ENCODE measurements at places on chromosomes 11 and 22.

GRCh38 chr11:27124514-27125264, 84.1 kb downstream of the BBOX1 start:
- DNase-seq: no peak

GRCh38 chr11:103370076-103370475, 260.9 kb downstream of the DYNC2H1 start:
- DNase-seq: no peak

GRCh38 chr22:42970029-42970428, 44.9 kb downstream of the PACSIN2 start:
- DNase-seq: no peak

- DNase-seq: no peak
Observed at GRCh38 chr22:48051796-48052620, 1289.6 kb downstream of the TBC1D22A start.

GRCh38 chr11:117928446-117929141, 608 bp downstream of the TMPRSS13 start:
- no peak for DNase-seq

GRCh38 chr11:65645710-65646109, 7.8 kb downstream of the SIPA1 start:
- DNase-seq: no peak

GRCh38 chr11:70873736-70874412, 378.5 kb downstream of the SHANK2 start:
- DNase-seq: no peak

GRCh38 chr11:22459048-22459447, 120.9 kb downstream of the SLC17A6 start:
- DNase-seq: no peak

GRCh38 chr11:110249066-110249465, 47.3 kb downstream of the RDX start:
- DNase-seq: no peak

DNA sequence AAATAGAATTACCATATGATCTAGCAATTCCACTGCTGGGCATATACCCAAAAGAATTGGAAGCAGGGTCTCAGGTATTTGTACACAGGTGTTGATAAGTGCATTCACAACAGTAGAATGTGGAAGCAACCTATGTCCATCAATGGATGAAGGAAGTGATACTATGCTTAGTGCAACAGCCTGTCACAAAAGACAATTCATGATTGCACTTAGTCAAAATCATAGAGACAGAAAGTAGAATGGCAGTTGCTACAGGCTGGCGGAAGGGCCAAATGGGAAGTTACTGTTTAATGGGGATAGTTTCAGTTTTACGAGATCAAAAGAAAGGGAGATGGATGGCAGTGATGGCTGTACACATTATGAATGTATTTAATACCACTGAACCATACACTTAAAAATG, 42.0 kb downstream of the SGSM3 start:
- DNase-seq: no peak

DNA sequence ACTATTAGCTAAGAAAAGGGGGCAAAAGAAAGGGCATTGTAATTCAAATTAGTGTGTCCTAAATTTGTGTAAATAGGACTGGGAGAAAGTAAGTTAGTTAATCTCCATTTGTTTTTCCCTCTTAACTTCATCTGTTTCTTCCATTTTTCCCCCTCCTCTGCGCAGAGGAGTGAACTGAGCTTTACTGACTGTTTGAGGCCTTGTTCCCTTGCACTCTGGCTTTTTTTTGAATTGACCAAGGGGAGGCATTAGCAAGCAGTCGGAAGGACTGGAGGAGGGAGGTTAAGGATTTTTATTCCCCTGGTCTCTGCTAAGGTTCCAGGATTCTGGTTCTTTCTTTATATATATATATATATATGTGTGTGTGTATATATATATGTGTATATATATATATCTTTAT, 15.2 kb upstream of the FANCF start:
- no peak for DNase-seq

DNA sequence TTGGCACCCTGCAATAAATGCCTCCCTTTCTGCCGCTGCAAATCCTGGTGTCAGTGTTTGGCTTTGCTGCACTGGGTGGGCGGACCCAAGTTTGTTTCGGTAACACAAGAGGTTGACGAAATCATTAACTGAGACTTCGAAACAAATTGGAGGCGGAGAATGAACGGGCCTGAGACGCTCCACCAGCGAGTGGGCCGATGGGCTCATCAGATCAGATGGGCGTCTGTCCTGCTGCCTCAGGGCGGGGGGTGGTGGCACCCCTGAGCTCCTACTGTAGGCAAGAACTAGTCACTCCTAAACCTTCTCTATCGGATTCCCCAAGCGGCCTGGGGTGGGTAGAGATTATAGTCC, 918 bp upstream of the CAPN5 start:
- no peak for DNase-seq

- no peak for DNase-seq
Observed at GRCh38 chr22:29032014-29032475, 29.6 kb downstream of the C22orf31 start.

DNA sequence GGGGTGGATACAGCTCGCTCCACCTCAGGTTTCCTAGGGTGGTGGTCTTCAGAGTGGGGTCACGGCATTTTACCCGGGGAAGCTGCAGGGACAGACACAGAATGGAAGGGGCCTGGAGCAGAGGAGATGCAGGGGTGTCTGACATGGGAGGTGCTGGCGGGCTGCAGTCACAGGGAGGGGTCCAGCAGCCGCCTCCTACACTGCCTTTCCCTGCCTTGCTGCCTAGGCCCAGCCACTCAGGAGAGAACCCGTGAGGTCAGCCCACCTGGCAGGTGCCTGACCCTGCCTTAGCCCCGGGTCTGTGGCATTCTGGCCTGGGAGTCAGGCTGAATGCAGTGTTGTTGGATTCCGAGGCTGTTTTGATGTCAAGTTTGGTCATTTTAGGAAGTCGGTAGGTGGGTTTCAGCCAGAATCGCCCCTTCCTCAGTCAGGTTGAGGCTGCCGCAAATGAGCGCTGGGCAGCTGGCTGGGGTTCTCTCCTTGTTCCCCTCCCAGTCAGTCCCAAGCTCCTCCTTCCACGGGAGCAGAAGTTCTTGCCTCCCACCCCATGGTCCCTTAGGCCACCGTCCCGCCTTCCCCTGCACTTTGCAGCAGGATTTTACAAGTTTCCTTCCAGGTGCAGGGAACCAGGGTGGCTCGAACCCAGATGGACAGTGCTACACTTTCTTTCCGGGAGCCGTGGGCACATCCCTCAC, 294.5 kb downstream of the TBC1D22A start:
- no peak for DNase-seq

GRCh38 chr22:29867851-29868250, 15.1 kb upstream of the MTMR3 start:
- no peak for DNase-seq

DNA sequence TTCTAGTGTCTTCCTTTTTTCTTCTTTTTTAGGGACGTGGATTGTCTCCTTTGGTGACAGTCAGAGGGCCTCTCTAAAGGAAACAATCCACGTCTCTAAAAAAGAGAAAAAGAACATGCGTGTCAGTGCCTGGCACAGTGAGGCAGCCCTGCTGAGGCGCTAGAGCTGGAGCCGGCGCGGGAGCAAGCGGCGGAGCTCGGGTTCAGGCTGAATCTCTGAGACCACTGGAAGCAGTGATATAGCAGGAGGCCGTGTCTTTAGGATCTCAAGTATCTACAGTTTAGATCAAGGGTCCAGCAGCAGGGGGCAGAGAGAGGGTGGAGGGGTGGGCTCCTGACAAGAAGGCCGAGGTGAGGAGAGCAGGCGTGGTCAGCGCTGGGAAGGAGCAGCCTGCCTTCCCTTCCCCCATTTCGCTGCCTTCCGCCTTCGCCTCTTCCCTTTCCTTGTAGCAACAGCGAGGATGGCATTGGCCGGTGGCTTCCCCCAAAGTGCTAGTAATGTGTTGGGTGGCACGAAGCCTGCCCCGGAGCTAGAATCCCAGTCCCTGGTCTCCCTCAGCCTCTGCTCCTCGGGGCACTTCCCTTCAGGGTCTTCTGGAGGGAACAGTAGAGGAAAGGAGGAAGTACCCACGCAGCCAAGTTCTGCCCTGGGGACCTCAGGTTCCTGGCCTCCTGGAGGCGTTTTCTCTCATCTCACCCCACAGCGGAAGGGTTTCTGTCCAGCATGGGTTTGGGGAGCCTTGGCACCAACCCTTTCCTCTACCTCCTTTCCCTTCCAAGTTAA, 28.2 kb upstream of the RAB1B start:
- no peak for DNase-seq

DNA sequence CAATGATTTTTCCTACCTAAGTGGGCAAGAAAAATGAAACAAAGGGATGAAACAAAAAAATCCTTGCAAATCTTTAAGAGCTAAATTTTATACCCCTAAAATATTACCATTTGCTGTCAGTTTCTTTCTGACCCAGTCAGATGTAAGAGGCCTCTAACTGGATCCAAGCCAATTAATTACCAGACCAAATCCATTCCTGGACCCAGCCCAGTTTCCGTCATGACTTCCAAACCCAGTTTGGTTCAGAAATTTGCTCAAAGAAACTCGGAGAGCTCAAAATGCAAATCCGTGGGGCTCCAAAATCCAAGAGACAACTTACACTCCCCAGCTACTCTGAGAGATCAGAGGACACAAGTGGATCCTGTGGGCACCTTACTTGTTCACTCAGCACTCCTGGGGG, 46.8 kb downstream of the TRIM44 start:
- no peak for DNase-seq

- no peak for DNase-seq
Observed at GRCh38 chr11:19674836-19675235, 37.8 kb upstream of the NAV2 start.

GRCh38 chr22:48885271-48885918, 942.3 kb downstream of the BRD1 start:
- DNase-seq: no peak

DNA sequence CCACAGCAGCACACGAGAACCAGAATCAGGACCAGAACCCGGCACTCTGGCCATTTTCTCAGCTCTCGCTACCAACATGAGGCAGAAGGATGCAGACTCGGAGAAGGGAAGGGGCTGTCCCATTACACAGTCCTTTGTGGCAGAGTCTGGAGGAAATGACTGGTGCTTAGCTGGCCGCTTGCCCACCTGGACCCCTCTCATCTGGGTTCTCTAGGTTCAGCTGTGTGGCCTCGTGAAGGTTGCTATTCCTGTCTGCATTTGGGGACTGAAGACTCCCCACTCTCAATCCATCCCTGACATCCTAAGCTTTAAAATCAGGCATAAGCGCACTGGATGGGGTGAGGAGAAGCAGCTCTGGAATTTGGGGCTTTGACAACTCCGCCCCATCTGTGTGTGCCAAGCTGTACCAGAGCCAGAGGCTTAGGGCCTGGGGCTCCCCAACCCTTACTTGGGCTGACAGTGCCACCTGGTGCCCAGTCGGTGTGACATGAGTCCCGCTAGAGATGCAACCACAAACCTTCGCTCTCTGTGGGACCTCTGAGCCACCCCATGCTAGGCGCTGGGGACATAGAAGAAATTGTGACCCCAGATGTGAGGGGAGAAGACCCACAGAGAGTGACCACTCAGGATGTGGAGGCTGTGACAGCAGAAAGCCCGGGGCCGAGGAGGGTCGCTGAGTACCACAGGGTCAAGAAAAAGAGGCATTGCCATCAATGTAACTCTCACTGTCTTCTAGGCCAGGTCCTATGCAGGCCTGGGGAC, 35.8 kb upstream of the FCHSD2 start:
- DNase-seq: peak; percentile 67

- no peak for DNase-seq
Observed at GRCh38 chr11:134008634-134009071, 51.9 kb upstream of the IGSF9B start.

DNA sequence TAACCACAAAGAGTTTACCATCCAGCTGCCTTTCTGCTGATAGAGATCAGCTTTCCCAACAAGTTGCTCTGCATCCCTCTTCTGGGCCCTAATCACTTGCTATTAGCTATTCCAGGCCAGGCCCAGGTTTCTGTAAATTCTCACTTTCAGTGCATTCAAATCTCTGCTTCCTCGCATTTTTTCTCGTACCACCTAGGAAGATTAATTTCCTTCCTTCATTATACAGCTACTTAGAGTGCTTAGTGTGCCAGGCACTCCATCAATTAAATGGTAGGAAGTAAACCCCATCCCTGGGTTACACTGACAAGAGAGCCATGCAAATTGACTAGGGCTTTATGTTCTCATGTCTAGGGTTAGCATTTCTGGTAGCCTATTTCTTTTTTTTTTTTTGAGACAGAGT, 9.7 kb downstream of the SIAE start:
- DNase-seq: no peak

DNA sequence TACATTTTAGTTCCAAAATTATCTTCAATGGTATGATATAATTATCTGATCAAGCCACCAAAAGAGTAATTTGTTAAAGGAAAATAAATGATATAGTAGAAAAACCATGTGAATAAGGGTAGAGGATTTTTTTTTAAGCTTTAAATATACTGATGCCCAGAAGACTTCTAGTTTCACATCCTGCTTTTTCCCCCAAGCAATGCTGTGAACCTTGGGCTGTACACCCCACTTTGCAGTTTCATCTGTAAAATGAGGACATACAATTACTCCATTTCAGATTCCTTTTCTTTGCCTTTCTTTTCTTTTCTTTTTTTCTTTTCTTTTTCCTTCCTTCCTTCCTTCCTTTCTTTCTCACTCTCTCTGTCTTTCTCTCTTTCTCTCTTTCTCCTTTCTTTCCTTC, 1125.4 kb downstream of the DLG2 start:
- DNase-seq: no peak

DNA sequence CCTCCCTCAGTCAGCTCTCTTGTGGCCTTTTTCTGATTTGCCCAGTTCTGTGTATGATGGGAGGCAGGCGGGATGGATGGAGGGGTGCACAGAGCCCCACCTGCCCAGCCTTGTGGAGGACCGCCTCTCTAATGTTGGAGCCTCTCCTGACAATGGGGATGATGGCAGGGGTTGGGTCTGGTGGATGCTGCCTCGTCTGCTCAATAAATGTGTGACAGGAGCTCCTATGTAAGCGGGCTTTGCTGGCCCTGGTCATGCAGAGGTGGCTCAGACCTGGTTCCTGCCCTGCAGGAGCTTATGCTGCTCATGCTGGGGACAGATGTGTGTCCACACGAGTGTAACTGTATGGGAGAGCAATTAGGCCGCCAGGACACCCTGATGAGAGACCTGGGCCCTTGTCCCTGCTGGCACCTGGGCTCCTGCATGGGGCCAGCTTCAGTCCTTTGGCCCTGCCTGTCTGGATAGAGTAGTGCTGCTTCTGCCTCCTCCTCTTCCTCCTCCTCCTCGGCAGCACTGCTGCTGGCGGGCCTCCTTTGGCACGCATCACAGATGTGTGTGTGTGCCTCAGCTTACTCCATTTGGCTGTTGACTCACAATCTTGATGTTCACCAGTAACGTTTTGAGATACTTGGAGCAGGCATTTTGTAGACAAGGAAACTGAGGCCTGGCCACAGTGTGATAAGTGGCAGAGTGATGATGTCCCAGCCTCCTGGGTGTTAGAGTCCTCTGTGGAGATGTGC, 131.0 kb downstream of the TBC1D22A start:
- DNase-seq: no peak

DNA sequence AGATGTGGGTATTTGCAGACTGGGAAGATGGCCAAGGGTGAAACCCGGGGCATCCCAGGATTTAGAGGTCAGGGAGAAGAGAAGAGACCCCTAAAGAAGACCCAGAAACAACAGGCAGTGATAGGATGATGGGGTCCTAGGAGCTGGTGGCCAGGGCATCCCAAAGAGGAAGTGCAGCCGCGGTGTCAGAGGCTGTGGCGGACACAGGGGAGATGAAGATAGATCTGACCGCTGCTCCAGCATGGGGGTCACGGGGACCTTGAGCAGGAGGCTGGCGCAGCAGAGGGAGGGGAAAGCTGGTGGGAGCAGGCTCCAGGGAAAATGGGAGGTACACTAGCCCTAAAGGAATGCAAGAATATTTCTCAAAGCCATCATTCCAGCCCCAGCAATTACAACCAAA, 47.3 kb downstream of the CTTN start:
- no peak for DNase-seq
